ENCODE measurements at places on chromosomes 12 and 14.

DNA sequence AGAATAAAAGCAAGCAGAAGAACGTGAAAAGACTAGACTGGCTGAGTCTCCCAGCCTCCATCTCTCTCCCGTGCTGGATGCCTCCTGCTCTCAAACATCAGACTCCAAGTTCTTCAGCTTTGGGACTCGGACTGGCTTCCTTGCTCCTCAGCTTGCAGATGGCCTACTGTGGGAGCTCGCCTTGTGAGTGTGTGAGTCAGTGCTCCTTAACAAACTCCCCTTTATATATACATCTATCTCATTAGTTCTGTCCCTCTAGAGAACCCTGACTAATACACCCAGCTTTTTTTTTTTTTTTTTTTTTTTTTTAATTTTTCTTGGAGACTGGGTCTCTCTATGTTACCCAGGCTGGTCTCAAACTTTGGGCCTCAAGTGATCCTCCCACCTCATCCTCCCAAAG, 46.9 kb downstream of the ACTN1 start:
- DNase-seq: no peak

GRCh38 chr12:32993404-32993803, 96.8 kb upstream of the PKP2 start:
- no peak for DNase-seq

DNA sequence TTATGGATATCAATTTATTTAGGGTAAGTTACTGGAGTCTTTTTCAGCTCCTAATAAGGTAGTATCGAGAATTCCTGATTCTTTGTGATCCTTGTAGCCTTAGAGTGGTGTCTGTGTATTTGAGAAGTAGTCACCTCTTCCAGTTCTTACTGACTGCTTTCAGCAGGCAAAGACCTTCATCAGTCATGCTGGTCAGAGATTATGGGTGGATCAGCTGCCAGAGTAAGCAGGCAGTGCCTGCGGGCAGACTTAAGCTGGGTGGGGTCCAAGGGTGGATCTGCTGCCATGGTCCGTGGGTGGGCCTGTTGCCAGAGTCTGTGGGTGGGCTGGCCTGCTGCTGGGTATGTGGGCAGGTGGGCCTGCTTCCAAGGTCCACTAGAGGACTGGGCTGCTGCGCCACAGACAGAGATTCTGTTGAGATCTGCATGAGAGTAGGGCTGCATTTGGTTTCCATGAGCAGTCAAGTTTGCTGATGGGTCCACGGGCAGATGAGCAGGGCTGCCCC, 188.7 kb downstream of the ANO2 start:
- DNase-seq: no peak

GRCh38 chr12:131597333-131597732, 113.6 kb upstream of the SFSWAP start:
- no peak for DNase-seq

GRCh38 chr12:12819752-12820311, 6.7 kb downstream of the DDX47 start:
- DNase-seq: peak; percentile 86

Data from hepatic stellate cell (primary cell).